ENCODE measurements at places on chromosomes 1 and 21.

DNA sequence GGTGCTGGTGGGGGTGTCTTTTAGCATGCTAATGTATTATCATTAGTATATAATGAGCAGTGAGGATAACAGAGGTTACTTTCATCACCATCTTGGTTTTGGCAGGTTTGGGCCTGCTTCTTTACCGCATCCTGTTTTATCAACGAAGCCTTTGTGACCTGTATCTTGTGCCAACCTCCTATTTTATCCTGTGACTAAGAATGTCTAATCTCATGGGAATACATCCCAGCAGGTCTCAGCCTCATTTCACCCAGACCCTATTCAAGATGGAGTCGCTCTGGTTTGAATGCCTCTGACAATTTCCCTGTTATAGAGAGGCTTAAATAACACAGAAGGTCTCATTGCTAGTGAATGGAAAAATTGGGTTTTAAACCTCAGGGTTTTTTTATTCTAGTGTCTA lies 300.8 kb upstream of the PROX1 start:
- peak; percentile 36 for DNase-seq

GRCh38 chr1:66182551-66183178 lies 351.3 kb upstream of the SGIP1 start:
- DNase-seq, result peak; percentile 64

- peak; percentile 45 for DNase-seq
These were observed 31.0 kb downstream of the SLC45A1 start for GRCh38 chr1:8348777-8349472.

GRCh38 chr1:212432272-212432660 lies 454 bp upstream of the NENF start:
- no peak for DNase-seq

DNA sequence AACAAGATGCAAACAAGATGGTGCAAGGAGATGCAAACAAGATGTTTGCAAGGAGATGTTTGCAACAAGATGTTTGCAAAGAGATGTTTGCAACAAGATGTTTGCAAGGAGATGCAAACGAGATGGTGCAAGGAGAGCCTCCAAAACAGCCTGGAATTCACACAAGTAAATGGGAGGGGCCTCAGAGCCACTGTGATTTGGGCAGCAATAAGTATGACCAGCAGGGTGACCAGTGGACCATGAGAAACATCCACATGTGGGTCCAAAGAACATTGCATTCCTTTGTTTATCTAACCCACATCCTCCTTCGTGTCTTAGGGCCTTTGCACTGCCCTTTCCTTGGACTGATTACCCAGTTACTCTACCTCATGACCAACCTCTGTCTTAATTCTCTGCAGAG lies 162.9 kb downstream of the PLPP3 start:
- peak; percentile 65 for DNase-seq

Data from RPMI7951 (cell line).